ENCODE measurements at places on chromosomes 4 and X. TPM values are rescaled to one million over a fixed set of nuclear protein-coding genes. Genes with fewer than 3 reads are reported as not detected.

FAM9C gene
- 0.28 TPM for total RNA-seq

DNA sequence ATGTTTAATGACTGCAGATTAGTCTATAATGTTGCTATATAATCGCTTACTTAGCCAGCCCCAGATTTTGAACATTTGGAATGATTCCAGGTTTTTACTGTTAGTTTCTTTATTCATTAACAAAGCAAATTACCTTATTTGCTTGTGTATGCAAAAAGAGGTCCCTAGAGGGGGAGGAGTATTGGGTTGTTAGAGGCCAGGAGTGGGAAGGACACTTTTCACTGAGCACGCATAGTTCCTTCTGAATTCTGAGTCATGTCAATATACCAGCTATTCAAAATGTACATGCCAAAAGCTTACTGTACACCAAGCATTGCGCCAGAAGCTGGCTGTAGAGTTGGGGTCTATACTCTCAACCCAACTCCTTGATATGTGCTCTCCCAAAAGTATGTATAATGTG is 5.1 kb upstream of the DGAT2L6 start:
- no peak for DNase-seq
- no peak overlapping the region for H3K27ac ChIP-seq
- no peaks in the 10 kb centered on the region for H3K27me3 ChIP-seq
- H3K4me3 ChIP-seq, result no peak overlapping the region
- no peaks in the 10 kb centered on the region for H3K36me3 ChIP-seq
- peaks cover 11% of the 10 kb centered on the region for H3K4me1 ChIP-seq

MGAT4D gene
- 1.1 TPM for total RNA-seq

PIGA gene
- total RNA-seq, result 21.6 TPM

GRCh38 chrX:40207626-40208025 is 109.9 kb upstream of the BCOR start:
- peaks cover 2% of the 10 kb centered on the region for H3K27me3 ChIP-seq
- H3K4me3 ChIP-seq, result no peak overlapping the region
- H3K27ac ChIP-seq, result no peak overlapping the region
- no peak for DNase-seq

GRCh38 chr4:72557021-72557420 is 12.0 kb downstream of the ADAMTS3 start:
- no peak overlapping the region for H3K4me3 ChIP-seq
- peaks cover 3% of the 10 kb centered on the region for H3K4me1 ChIP-seq
- no peak overlapping the region for H3K27ac ChIP-seq
- no peaks in the 10 kb centered on the region for H3K27me3 ChIP-seq
- no peaks in the 10 kb centered on the region for H3K36me3 ChIP-seq

GRCh38 chr4:48366611-48367010 is 25.3 kb downstream of the SLAIN2 start:
- no peak overlapping the region for H3K27ac ChIP-seq
- no peak for DNase-seq
- no peak overlapping the region for H3K4me3 ChIP-seq
- H3K4me1 ChIP-seq, result no peaks in the 10 kb centered on the region

GRCh38 chr4:179585761-179586160 is 2143.5 kb upstream of the AGA start:
- no peaks in the 10 kb centered on the region for H3K27me3 ChIP-seq
- no peaks in the 10 kb centered on the region for H3K36me3 ChIP-seq
- H3K4me3 ChIP-seq, result no peak overlapping the region
- DNase-seq, result no peak
- no peak overlapping the region for H3K27ac ChIP-seq

DNA sequence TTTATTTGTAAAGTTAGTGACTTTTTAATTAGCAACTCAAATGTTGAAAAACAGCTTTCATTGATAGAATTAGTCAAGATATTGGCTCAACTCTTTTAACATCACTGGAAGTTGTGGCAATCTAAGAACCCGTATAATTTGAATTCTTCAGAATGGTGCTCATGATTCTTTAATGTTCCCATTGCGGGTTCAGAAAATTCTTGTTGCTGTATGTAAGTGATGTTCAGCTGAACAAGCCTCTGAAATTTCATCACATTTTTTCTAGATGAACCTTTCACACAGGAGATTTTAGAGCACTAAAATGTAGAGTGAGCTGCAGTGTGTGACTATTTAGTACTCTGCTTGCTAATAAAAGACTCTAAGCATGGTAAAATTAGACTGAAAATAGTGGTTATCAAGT is 1317.7 kb downstream of the FSTL5 start:
- DNase-seq, result no peak
- H3K27me3 ChIP-seq, result no peaks in the 10 kb centered on the region
- no peak overlapping the region for H3K27ac ChIP-seq
- H3K4me3 ChIP-seq, result no peak overlapping the region
- no peaks in the 10 kb centered on the region for H3K4me1 ChIP-seq

- no peaks in the 10 kb centered on the region for H3K4me1 ChIP-seq
- H3K4me3 ChIP-seq, result no peak overlapping the region
- H3K36me3 ChIP-seq, result no peaks in the 10 kb centered on the region
- no peak for DNase-seq
- no peaks in the 10 kb centered on the region for H3K27me3 ChIP-seq
Measured at GRCh38 chr4:153725136-153725830, 34.5 kb downstream of the RNF175 start.

GPR50 gene
- not detected for total RNA-seq

DNA sequence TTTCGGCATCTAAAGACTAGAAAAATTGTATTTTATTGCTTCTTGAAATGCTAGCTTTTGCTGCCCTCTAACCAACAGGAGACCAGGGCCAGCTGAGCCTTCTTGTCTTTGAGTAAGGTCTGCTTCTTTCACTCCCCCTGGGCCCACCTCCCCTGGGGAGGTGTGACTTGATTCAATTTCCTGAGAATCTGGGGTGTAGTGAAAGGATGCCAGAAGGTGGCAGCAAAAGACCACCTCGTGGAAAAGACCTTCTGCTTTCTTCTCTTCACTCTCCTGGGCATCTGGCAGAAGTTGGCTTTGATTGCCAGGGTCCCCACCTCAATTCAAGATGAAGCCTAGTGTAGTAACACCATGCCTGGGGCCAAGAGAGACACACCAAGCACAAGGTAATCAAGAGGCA is 96.5 kb upstream of the MAOA start:
- H3K4me1 ChIP-seq, result no peaks in the 10 kb centered on the region
- DNase-seq, result peak; percentile 67
- no peak overlapping the region for H3K4me3 ChIP-seq
- peaks cover 4% of the 10 kb centered on the region for H3K27me3 ChIP-seq

DNA sequence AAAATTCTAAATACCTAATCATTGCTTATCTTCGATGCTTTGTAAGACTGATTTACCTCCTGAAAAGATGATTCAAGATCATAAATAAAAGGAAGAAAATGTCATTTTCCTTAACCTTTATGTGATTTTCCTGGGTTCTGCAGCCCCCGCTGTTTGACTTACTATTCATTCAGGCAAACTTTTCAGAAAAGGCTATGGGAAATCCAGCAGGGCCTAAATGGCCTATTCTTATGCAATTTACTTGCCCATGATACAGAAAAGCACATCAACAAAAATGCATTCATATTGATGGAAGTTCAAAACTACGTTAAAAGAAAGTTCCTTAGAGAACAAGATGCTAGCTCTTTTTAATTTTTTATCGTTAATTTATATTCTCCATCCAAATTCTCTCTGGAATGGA is 51.2 kb downstream of the TMEM144 start:
- no peak overlapping the region for H3K27ac ChIP-seq
- no peak overlapping the region for H3K4me3 ChIP-seq
- H3K27me3 ChIP-seq, result no peaks in the 10 kb centered on the region
- no peaks in the 10 kb centered on the region for H3K36me3 ChIP-seq
- no peak for DNase-seq

DACH2 gene
- total RNA-seq, result 4.6 TPM

GRCh38 chr4:118941149-118941548 is 52.5 kb downstream of the SYNPO2 start:
- no peak for DNase-seq
- no peak overlapping the region for H3K4me3 ChIP-seq
- H3K4me1 ChIP-seq, result no peaks in the 10 kb centered on the region
- H3K36me3 ChIP-seq, result no peaks in the 10 kb centered on the region
- H3K27ac ChIP-seq, result no peak overlapping the region

KLF8 gene
- 33.1 TPM for total RNA-seq

GRCh38 chr4:110250023-110250387 is 51.6 kb upstream of the ELOVL6 start:
- H3K36me3 ChIP-seq, result no peaks in the 10 kb centered on the region
- no peaks in the 10 kb centered on the region for H3K4me1 ChIP-seq
- no peak overlapping the region for H3K27ac ChIP-seq
- H3K4me3 ChIP-seq, result no peak overlapping the region

DNA sequence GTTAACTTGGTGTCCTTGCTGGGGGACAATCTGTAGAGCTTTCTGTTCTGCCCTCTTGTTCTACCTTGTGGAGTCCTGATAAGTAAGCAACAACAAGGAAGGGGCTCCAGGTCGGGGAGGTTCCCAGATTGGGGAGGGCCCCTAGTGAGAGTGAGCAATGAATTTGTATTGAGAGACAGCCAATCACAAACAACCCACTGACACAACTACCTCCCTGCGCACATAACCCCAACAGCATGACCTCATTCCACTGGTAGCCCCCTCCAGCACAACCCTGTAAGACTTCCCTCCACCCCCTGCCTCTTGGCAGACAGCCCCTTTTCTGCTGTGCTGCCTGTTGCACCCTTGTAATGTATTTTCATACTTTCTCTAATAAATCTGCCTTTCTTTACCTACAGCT is 19.7 kb upstream of the PNPLA4 start:
- H3K4me3 ChIP-seq, result no peak overlapping the region
- DNase-seq, result no peak
- H3K27ac ChIP-seq, result no peak overlapping the region
- H3K4me1 ChIP-seq, result no peaks in the 10 kb centered on the region
- no peaks in the 10 kb centered on the region for H3K36me3 ChIP-seq

- DNase-seq, result no peak
- no peak overlapping the region for H3K27ac ChIP-seq
- no peaks in the 10 kb centered on the region for H3K27me3 ChIP-seq
- no peak overlapping the region for H3K4me3 ChIP-seq
Measured at GRCh38 chr4:183522821-183523220, 18.0 kb downstream of the ING2 start.

PABPC1L2B gene
- not detected for total RNA-seq

DNA sequence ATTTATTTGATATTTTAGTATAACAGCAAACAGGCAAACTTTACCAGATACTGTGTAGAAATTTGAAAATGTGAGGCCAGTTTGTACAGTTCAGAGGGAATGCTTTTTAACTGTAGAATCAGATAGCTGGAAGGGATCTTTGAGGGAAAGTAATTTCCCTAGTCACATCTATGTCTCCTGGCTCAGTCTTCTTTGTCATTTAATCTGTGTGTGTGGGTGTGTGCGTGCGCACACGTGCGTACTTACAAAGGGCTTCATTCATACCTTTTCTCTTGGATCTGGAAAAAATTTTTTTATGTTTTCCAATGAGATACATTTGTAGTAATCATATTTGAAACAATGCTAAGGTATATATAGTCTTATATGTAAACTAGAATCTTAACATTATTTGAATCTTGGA is 44.6 kb downstream of the IL13RA1 start:
- no peaks in the 10 kb centered on the region for H3K36me3 ChIP-seq
- no peak for DNase-seq
- no peak overlapping the region for H3K4me3 ChIP-seq
- H3K27ac ChIP-seq, result no peak overlapping the region
- H3K27me3 ChIP-seq, result no peaks in the 10 kb centered on the region

GRCh38 chrX:142036116-142036515 is 132.4 kb downstream of the MAGEC1 start:
- no peaks in the 10 kb centered on the region for H3K27me3 ChIP-seq
- DNase-seq, result no peak
- no peak overlapping the region for H3K4me3 ChIP-seq
- H3K27ac ChIP-seq, result no peak overlapping the region
- H3K4me1 ChIP-seq, result no peaks in the 10 kb centered on the region

DNA sequence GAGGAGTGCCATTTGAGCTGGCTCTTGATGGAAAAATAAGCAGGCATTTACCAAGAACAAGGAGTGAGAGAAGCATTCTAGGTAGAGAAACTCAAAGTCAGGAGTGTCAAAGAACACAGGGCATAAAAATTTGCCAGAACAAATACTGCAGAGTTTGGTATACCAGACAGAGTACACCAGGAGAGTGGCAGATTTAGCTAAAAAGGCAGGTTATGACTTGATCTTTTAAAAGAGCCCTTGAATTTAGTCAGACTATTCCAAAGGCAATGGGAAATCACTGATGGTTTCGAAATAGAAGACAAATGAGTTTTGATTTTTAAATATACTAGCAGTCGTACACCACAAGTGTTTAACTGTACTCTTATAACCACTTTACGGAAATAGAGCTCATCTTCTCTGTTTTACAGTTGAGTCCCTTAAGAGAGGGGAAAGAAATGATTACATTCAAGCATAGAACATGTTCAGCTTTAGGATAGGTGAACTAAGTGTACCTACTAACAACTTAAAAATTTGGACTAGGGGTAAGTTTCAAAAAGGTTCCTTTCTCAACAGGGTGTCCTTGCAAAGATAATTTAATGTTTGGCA is 10.2 kb downstream of the UBE2D3 start:
- no peak for DNase-seq
- peaks cover 9% of the 10 kb centered on the region for H3K36me3 ChIP-seq
- peaks cover 18% of the 10 kb centered on the region for H3K4me1 ChIP-seq
- H3K27me3 ChIP-seq, result no peaks in the 10 kb centered on the region
- no peak overlapping the region for H3K4me3 ChIP-seq

DNA sequence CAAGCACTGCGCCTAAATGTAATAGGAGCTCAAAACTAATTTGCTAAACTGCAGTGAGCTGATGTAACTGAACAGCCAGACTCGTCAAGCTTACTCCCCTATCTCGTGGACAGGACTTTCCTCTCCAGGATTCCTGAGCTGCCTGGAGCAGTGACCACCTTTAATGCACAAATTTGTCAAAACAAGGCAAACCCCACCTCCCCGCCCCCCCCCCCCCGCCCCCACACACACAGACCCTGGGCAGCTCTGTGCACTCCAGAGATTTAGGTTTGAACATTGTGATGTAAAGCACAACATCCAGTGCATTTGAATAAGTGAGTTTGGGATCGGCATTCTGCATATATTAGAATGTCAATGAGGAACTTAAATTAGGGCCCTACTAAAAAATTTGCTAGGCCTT is 77.7 kb upstream of the DHX15 start:
- no peak overlapping the region for H3K27ac ChIP-seq
- DNase-seq, result no peak
- no peaks in the 10 kb centered on the region for H3K36me3 ChIP-seq
- H3K4me3 ChIP-seq, result no peak overlapping the region

GRCh38 chrX:12999422-12999821 is 24.5 kb downstream of the TMSB4X start:
- H3K4me1 ChIP-seq, result peaks cover 7% of the 10 kb centered on the region
- H3K4me3 ChIP-seq, result no peak overlapping the region
- no peak for DNase-seq

FRMPD4 gene
- 0.43 TPM for total RNA-seq

- peak; percentile 86 for DNase-seq
- H3K27me3 ChIP-seq, result no peaks in the 10 kb centered on the region
- H3K4me1 ChIP-seq, result peaks cover 6% of the 10 kb centered on the region
Measured at GRCh38 chr4:38366456-38366855, 297.5 kb upstream of the KLF3 start.

ZFYVE28 gene
- total RNA-seq, result 8.3 TPM

All from lung (tissue), 17 donors.